ENCODE measurements at places on chromosomes 11 and 22.

GRCh38 chr11:35183326-35183925 is 44.5 kb downstream of the CD44 start:
- no peak for DNase-seq

DNA sequence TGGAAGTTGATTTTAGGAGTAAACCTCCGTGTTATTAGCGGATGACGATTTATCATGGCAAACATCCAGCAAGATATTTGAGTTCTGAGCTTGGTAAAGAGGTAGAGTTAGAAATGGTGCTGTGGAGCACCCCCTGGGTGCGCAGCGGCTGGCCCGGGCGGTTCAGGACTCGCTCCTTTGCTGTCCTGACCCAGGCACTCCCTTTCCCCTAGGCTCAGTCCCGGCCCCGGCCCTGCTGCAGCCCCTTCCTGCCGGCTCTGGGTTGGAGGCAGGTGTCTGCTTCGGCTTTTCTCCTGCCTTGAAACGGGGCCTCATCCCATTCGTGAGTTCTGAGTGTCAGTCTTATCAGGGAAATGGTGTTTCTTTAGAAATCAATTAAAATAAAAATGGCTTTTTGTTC is 33.4 kb downstream of the AP2A2 start:
- no peak for DNase-seq

DNA sequence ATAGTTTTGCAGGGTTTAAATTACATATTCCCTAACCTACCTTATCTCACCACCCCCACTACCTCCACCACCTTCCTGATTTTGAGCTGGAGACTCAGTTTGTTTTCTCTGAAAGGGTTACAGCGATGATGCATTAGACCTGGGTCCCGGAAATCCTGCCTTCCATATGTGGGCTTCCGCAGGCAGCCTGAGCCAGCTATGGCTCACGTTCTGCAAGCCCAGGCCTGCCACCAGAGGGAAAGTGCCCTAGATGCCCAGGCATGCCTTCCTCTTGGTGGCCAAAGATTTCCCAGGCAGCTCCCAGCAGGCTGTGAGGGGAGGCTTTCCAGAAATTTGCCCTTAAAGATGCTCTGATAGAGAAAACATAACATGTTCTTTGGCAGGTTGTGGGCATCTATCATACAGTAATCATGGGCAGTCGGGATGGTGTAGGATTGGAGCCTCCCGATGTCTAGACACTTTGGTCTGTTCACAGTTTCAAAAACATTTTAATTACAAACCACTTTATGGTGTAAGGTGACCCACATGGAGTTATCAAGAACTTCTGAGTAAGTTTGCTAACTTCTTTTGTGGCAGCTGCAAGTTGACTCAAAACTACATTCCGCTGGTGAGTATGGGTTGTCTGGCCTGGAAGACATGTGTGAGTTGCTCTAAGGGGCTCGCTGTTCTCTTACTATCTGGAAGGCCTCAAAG is 79.3 kb downstream of the MICAL2 start:
- DNase-seq, result peak; percentile 37

GRCh38 chr11:85277693-85278092 is 349.5 kb downstream of the DLG2 start:
- DNase-seq, result no peak

DNA sequence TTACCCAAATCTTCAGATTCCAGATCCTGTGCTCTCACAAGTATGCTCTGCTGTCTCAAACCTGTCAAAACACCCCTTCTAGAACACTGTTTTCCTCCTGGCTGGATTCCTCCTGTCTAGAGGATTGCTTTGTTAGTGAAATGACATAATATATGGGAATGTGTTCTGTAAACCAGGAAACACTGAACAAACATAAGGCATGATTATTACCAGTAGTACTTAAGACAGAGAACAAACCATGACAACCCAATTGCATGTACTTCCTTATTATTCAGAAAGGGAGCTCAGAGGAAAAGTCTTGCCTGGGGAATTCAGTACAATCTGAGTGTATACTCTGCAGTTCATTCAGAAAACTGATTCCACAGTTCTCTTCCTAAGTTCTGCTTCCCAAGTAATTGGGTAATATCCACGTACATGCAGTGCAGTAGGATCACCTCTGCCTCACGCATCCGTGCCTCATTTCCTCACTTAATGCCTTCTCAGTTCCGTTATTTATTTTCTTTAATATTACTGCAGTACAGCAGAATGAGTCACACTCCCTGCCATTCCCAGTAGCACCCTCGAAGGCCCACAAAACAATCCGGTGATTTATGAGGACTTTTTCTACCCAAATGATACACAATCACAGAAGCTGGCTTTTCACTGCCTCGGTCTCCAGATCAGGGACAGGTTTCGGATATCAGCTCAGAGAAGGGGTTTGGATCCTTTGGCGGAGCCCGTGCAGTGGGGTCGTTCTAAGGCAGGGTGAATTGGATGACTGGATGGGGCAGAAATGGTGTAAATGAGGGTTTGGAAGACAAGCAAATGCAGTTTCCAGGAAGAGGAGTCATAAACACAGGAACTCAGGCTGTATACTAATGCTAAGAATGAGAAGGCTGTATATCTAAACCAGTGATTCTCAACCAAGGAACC is 896.9 kb downstream of the KCNA4 start:
- DNase-seq, result no peak

Data from activated naive CD4-positive, alpha-beta T cell treated with anti-CD3 and anti-CD28 coated beads, Interleukin-2, amount 10 ng/mL, durations not matched to agents 7 days and 5 days (primary cell).